Right lobe of liver (tissue), 6 donors: ENCODE measurements at places on chromosomes 2 and 18. TPM values are rescaled to one million over a fixed set of nuclear protein-coding genes. Genes with fewer than 3 reads are reported as not detected.

The ABCB11 gene
- total RNA-seq: 127 TPM

The RGPD4 gene
- not detected for total RNA-seq

The REG3A gene
- total RNA-seq: not detected

The IL1R2 gene
- total RNA-seq: 13.6 TPM

The RAPGEF4 gene
- 14.9 TPM for total RNA-seq

The ANKRD30B gene
- total RNA-seq: not detected

The BCL11A gene
- total RNA-seq: 0.22 TPM

The D2HGDH gene
- total RNA-seq: 18.9 TPM

The OSBPL1A gene
- total RNA-seq: 14.0 TPM

The LBX2 gene
- 8.4 TPM for total RNA-seq

The TNFAIP6 gene
- not detected for total RNA-seq

The SCTR gene
- total RNA-seq: 0.38 TPM

- DNase-seq: no peak
Observed at GRCh38 chr2:120428748-120429147, 82.8 kb downstream of the INHBB start.

DNA sequence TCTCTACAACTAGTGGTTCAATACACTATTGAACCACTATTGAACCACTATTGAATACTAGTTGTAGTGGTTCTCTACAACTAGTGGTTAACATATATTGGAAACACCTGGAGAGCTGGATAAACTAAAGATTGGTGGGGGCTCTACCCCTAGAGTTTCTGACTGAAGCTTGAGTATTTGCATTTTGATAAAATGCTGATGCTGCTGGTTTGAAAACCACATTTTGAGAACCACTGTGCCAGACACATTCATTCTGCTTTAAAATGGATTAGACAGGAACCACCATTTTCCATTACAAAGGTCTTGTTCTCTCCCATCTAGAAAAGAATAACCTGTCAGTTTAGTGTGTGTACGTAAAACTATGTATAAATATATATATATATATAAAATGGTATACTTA, 133.3 kb downstream of the TMEM247 start:
- no peak for DNase-seq

- no peak for DNase-seq
Observed at GRCh38 chr2:28543316-28544035, 47.6 kb downstream of the PLB1 start.

- no peak for DNase-seq
Observed at GRCh38 chr2:3981446-3981987, 278.1 kb downstream of the DCDC2C start.

DNA sequence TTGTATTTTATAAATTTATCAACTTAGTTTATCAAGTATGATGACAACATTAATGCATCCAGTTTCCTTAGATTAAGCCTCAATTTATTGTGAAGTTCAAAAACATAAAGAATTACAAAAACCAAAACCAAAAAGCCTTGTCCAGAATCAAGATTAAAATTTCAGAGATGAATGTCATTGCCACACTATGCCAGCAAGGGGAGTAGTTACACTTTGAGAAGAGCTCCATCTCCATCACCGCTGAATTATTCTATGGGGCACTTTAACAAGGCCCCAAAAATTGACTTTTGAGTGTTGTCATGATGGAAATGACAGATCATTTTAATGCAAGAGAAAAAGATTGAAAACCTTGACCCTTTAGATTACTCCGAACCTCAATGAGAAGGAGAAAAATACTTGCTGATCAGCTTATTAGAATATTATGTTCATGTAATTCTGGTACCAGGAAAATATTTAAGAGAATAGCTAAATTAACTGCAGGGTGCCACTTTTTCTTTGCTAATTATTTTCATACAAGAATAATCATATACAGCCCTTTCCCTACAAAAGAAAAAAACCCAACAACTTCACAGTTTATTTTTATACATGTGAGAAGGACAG, 152.5 kb upstream of the AQP4 start:
- DNase-seq: no peak

DNA sequence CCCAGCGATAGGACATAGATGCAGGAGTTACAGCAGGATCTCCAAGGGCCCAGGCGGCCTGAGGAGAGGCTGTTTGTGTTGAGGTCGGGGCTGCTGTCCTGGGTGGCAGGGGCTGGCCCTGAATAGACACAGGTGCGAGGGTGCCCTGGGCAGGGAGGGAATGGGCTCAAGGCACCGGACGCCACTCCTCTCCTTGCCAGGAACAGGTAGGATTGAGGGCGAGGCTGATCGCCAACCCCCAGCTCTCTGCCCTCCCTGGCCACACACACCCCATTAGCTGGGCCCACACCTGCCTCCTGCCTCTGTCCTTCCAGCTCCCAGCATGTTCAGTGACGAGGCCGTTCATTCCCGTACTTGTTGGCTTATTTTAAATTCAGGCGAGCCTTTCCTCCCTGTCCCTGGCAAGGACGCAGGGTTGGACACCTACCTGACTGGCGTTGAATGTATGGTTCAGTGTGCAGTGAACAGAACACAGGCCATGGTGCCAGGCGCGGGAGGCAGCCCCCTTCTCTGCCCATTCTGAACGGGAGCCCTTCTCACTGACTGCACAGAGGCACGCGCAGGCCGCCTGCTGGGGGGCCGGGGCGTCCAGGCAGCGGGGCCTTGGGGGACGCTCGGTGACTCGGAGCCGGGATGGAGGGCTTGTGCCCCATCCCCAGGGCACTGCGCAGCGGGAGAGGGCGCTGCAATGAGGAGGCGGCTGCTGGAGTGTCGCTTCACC, 41.3 kb upstream of the SNED1 start:
- no peak for DNase-seq

- no peak for DNase-seq
Observed at GRCh38 chr2:239275044-239275685, 125.7 kb downstream of the HDAC4 start.

GRCh38 chr18:48813833-48814489, 136.8 kb downstream of the SMAD7 start:
- DNase-seq: peak; percentile 44

GRCh38 chr2:13197248-13197647, 480.5 kb downstream of the TRIB2 start:
- no peak for DNase-seq

- DNase-seq: no peak
Observed at GRCh38 chr18:73047688-73048087, 179.9 kb upstream of the NETO1 start.

DNA sequence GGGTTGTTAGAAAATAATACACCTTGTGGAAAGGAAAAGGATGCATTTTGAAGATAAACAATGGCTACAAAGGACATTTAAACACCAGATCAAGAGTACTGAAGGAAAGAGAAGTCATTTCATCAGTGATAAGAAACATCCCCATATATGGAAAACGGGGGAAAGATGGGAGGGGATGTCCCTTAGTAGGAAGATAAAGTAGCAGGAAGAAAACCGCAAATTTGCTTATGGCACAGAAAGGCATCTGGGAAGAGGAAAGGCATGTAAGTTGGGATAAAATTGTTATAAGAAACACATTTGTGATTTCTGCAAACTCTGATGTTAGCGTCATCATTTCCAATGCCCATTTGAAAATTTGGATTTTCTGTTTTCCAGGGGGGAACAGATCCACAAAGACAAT, 10.5 kb upstream of the LYPD1 start:
- DNase-seq: no peak

DNA sequence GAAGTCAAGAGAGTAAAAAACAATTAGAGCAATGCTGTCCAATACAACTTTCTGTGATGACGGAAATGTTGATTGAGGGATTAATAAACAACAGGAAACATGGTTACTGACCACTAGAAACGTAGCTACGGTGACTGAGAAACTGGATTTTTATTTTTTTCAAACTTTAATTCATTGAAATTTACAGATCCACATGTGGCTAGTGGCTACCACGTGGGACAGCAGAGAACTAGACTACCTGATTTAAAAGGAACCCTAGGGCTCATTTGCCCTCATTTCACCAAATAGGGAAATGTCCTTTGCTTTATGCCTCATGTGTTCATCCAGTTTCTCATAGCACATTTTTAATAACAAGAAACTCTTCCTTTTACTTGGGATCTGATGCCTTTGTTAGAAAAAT, 413.0 kb downstream of the TGIF1 start:
- no peak for DNase-seq

DNA sequence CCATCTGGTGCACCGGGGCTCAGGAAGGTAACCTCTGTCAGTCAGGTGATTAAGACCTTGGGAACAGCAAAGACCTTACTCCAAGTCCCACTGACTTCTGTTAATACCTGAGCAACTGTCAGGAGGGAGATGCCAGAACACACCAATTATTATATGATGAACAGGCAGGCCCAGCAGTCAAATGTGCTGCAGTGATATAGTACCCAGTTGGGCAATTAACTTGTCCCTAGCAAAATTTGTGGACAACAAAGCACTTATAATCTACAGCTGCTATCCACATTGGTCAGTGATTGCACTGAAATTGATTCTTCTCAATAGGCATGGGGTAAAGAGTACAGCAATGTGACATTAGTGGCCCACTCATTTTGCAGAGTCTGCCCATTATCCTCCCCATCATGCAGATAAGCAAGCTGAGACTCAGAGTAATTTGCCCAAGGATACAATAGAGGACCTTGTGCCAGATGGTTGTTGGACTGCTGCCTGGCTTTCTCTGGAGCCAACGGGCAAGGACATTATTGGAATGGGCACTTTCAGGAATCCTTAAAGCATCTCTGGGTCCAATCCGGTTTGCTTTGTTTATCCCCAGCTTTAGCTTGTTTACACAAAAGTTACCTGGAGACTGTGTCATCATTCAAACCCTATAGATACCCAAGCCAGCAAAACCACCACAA, 147.6 kb downstream of the CCBE1 start:
- no peak for DNase-seq

GRCh38 chr2:241034490-241035141, 36.2 kb downstream of the SNED1 start:
- no peak for DNase-seq

GRCh38 chr2:24818721-24819167, 25.5 kb downstream of the CENPO start:
- DNase-seq: no peak

DNA sequence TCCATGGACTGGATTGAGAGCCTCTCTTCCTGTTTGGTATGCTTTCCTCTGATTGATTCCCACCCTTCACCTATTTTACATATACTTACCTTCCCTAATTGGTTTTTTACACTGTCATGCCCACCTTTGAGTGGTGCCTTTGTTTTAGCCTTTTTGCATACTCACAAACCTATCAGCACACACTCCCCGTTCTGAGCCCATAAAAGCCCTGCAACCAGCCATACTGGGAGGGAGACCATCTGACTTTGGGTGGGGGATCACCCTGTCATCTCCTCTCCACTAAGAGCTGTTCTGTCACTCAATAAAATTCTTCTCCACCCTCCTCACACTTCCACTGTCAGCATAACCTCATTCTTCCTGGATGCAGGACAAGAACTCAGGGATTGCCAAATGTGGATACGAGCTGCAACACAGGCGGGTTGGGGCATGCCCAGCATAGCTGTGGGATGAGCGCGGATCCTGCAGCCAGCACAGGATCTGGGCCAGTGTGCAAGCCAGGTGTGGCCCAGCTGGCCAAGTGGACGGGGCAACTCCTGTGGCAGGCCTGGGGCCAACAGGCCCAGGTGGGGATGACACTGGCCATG, 9.4 kb upstream of the MOB1A start:
- no peak for DNase-seq

DNA sequence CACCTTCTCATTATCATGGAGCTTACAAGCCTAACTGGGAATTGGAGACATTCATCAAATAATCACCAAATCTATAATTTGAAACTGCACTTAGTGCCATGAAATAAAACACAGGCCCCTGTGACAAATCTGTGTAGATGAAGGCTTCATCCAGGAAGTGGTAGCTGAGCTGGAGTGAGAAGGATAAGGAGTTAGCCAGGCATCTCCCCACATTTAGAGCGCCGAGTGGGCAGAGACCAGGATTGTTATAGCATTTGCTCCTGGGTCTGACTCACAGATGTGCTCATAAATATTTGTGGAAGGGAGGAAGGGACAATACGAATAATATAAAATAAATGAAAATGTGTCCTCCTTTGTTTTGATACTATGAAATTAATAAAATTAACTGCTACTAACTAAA, 2.5 kb upstream of the MAT2A start:
- no peak for DNase-seq

DNA sequence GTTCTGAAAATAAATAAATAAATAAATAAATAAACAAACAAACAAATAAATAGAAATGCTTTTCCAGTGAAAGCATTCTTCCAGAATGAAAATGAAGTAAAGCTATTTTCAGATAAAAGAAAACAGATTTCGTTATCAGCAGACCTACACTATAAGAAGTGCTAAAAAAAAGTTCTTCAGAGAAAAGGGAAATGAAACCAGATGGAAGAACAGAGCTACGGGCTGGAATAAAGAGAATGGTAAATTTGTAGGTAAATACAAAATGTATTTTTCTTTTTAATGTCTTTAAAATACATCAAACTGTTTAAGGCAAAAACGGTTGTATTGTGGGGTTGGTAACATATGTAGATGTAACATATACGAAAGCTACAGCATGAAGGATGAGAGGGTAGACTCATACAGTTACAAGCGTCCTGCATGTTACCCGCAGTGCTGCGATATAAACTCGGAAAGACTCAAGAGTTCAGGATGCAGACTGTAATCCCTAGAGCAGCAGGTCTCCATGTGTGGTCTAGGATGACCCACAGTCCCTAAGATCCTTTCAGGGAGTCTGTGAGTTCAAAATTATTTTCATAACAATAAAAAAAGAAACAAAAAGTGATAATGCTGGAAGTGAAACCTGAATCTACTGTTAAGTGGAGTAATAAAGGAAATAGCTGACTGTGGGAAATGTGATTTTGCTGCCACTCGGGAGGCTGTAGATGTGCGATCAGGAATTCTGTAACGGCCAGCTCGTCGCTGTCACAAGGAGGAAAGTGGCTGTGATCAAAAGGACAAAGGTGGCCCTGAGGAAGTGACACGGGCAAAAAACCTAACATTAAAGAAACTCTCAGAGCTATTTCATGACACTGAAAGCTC, 5.3 kb upstream of the RAB12 start:
- no peak for DNase-seq

DNA sequence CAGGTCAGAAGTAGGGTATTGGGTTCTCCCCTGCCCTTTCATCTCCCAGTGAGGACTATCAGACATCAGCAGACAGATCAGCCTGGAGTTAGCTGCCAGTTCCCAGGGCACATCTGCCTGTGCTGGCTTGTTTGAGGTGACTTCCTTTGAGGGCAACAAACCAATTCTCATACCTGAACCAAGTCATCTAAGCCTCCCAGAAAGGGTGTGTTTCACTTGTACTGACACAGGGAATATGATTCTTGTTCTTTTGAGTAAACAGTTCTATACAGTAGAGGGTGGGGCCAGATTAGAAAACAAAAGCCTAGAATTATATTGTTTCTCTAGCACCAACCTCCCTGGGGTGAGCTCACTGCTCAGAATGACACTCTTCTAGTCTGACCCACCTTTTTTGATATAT, 591.9 kb downstream of the SLC4A3 start:
- no peak for DNase-seq

DNA sequence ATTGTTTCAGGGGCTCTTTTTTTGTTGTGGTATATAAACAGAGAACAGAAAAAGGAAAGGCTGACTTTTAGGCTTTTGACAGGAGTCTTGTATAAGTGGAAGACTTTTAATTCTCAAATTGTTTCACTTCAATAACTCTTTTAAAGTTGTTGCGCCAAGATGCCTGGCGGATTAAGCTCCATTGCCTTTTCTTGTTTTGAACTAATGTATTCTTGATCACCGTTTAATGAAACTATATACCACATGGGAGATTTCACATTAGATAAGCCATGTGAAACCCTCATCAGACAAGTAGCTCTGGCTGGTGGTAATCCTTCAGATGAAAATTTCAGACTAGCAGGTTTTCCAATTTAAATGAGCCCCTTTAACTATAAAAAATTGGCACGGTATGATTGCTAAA, 257.4 kb downstream of the CCDC178 start:
- DNase-seq: no peak

GRCh38 chr2:27690052-27690451, 26.4 kb downstream of the SLC4A1AP start:
- DNase-seq: no peak
